Activated CD4-positive, alpha-beta T cell treated with anti-CD3 and anti-CD28 coated beads, Interleukin-2, amount 50 U/mL, for 4 hours (primary cell): ENCODE measurements at places on chromosomes 4 and X.

DNA sequence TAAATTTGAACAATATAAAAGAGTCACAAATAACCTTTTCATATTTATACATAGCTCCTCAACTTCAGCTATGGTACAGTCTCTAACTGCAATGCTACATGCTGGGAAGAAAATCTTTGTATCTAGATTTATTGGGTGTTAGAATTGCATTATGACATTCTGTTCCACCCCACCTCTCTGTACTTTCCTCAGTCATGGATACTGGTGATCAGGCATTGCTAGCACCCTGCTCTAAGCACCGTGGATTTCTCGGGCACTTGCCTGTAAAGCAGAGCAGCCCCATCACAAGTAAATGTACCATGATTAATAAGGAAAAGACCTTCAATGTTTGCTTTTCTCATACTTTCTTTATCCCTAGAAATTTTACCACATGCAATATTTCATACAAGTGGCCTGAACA lies 1028.9 kb upstream of the INTU start:
- no peak for DNase-seq

GRCh38 chrX:52280812-52281211 lies 88.0 kb upstream of the XAGE2 start:
- no peak for DNase-seq

- no peak for DNase-seq
These were observed 492.1 kb downstream of the PCDH10 start for GRCh38 chr4:133641191-133641590.

DNA sequence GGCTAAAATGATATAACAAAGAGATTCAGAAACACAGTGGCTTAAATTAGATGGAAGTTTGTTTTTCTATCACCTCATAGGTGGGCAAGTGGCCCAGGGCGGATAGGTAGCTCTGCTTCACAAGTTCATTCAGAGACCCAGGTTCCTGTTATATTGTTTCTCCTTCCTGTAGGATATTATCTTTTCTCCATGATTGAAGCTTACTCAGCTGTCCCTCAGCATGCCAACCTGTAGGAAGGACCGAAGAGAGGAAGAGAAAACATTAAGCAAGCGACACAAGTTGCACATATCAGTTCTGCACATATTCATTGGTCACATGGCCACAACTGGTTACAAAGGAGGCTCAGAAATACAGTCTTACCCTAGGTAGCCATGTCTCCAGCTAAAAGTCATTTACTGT lies 6.9 kb downstream of the KLHL5 start:
- DNase-seq = no peak

DNA sequence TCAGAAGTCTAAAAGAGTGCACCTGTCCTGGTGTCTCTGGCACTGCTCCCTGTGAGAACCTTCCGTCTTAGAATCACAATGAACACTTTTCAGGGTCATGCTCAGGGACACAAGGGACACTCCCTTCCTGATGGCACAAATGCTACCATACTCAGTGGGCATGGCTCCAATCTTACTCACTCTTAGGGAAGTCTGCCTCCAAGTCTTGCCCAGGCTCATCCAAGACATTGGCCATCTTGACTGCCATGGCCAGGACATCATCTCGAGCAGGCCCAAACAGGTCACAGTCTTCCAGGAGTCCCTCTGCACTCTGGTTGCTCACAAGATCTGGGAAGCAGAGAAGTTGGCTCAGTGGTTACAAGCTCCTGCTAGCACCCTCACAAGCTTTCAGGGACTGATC lies 8.8 kb downstream of the ZMYM3 start:
- no peak for DNase-seq

GRCh38 chrX:43646800-43647199 lies 9.3 kb upstream of the MAOA start:
- no peak for DNase-seq
